ENCODE measurements at places on chromosomes 6 and 20.

DNA sequence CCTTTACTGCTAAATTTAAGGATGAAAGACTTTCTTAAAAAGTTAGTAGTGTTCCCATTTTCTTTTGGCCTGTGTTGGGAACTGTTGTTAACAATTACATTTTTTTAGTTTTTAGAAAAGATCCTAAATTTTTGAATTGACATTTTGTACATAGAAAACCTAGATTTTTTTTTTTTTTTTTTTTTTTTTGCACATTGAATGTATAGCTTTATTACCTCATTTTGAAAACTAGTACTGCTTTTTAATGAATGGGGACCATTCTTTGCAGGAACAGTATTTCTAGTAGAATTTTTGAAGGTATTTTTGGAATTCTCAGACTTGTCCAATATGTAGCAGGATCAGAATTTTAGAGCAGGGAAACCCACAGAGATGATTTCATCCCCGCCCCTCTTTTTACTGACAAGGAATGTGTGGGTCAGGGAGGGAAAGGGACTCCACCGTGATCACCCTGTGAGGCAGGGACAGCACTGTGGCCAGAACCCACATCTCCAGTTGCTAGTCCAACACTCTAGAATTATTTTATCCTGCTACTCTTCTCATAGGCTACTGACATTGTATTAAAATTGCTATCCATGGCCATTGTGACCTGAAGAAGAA, 154.4 kb upstream of the SUPT3H start:
- DNase-seq: no peak

DNA sequence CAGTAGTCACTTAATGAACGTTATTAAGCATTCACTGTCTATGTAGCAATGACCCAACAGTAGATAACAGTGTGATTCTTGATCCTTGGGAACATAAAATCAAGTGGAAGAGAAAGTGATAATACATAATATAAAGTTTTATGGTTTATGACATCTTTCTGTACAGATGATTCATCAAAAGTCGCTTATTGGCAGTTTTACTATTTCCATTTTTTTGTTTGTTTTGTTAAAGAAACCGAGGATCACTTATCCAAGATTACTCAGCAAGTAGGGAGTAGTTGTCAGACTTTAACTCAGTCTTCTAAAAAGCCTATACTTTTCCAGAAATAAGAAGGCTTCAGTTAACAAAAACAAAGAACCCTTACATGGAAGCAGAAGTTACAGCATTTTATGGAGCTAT, 260.8 kb downstream of the ZFAND3 start:
- no peak for DNase-seq

DNA sequence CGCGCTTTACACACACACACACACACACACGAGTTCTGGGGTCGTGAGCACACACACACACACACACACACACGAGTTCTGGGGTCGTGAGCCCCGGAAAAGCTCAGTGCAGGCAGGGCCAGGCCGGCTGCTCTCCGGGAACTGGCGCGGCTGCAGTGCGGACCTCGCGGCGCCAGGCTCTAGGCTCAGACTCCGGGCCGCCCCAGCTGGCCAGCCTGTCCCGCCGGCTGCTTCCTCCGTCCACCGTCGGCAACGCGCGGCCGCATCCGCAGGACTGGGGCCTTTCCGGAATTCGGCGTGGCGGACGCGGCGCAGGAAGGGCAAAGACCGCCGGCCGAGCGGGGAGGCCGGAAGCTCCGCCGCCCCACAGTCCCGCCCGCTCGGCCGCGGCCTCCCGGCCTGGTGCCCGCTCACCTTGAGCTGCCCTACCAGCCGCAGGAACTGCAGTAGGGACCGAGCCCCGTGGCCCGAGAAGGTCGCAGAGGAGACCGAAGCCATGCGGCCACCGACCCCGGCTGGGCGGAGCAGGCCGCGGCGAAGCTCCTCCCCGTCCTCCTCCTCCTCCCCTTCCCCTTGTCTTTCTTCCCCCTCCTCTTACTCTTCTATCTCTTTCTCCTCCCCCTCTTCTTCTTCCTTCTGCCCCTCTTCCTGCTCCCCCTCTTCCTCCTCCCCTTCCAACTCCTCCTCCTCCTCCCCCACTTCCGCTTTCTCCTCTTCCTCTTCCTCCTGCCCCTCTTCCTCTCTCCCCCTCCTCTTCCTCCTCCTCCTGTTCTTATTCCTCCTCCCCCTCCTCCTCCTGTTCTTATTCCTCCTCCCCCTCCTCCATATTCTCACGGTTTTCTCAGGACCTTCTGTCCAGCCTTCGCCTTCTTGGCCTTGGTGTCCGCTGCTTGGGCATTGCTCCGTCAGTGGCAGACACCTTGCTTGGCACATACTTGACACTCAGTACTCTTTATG, at the start of gene HDDC2:
Gene HDDC2, minus strand, starts transcription at position 533 of the 957 bp plus-strand sequence. Its CDS starts 35 bp downstream, at position 498.
- DNase-seq: peak; percentile 81

- no peak for DNase-seq
Observed at GRCh38 chr6:107715550-107716321, 108.4 kb downstream of the SCML4 start.

DNA sequence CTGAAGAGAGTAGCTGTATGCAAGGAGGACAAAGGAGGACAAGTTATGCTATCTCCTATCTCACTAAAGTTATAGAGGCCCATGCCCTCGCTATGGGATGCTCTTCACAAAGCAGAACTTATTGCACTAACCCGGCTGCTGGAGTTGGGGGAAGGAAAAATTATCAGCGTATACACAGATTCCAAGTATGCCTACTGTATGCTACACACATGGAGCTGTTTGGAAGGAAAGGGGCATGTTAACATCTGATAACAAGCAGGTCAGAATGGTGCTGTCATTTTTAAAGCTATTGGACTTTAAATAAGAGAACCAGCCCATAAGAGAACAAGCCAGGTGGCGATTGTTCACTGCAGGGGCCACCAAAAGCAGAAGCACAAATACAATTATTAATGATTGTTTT, 20.3 kb upstream of the BTN3A2 start:
- DNase-seq: no peak
